ENCODE measurements at places on chromosomes 2 and 18. TPM values are rescaled to one million over a fixed set of nuclear protein-coding genes. Genes with fewer than 3 reads are reported as not detected.

SPEG gene
- 15.1 TPM for total RNA-seq

GRCh38 chr18:54267701-54268100 lies 1.6 kb upstream of the POLI start:
- H3K36me3 ChIP-seq: no peaks in the 10 kb centered on the region
- H3K27me3 ChIP-seq: no peaks in the 10 kb centered on the region
- H3K4me1 ChIP-seq: peaks cover 8% of the 10 kb centered on the region
- no peak overlapping the region for H3K27ac ChIP-seq
- no peak for DNase-seq
- H3K4me3 ChIP-seq: no peak overlapping the region

LONRF2 gene
- total RNA-seq: 8.4 TPM

HOXD10 gene
- total RNA-seq: not detected

- no peaks in the 10 kb centered on the region for H3K36me3 ChIP-seq
- no peak for DNase-seq
- H3K4me1 ChIP-seq: no peaks in the 10 kb centered on the region
- H3K27ac ChIP-seq: no peak overlapping the region
- no peak overlapping the region for H3K4me3 ChIP-seq
Measured at GRCh38 chr2:189144700-189145211, 34.8 kb downstream of the COL5A2 start.

DNA sequence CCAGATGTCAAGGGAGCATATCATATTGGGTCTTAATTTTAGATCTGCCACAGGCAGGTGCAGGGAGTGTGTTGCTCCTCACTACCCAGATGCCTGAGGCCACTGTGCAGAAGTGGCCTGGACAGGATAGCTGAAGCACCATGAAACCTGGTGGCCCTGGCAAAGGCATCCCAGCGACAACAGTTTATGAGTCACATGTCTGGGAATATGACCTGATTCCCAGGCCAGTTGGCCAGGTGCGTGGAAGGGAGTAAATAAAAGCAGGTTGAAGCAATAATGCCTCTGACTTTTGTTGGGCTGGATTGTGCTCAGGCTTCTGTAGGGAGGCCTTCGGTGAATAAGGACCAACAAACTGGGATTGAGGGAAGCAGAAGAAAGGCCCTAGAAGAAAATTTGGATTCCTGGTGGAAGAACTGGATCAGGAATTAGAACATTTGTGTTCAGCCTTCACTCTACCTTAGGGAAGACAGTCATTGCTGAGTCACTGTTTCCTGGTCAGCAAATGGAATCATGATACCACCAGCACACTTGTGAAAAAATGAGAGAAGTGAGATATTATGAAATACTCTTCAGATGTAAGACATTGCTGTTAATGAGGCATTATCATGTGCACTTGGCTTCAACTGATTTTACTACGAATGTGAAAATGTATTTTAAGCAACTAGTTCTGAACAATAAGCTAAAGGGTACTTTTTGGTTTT lies 78.4 kb upstream of the ZNF516 start:
- DNase-seq: no peak
- H3K4me3 ChIP-seq: no peak overlapping the region
- no peak overlapping the region for H3K27ac ChIP-seq
- H3K4me1 ChIP-seq: peaks cover 3% of the 10 kb centered on the region
- peaks cover 4% of the 10 kb centered on the region for H3K27me3 ChIP-seq

DNA sequence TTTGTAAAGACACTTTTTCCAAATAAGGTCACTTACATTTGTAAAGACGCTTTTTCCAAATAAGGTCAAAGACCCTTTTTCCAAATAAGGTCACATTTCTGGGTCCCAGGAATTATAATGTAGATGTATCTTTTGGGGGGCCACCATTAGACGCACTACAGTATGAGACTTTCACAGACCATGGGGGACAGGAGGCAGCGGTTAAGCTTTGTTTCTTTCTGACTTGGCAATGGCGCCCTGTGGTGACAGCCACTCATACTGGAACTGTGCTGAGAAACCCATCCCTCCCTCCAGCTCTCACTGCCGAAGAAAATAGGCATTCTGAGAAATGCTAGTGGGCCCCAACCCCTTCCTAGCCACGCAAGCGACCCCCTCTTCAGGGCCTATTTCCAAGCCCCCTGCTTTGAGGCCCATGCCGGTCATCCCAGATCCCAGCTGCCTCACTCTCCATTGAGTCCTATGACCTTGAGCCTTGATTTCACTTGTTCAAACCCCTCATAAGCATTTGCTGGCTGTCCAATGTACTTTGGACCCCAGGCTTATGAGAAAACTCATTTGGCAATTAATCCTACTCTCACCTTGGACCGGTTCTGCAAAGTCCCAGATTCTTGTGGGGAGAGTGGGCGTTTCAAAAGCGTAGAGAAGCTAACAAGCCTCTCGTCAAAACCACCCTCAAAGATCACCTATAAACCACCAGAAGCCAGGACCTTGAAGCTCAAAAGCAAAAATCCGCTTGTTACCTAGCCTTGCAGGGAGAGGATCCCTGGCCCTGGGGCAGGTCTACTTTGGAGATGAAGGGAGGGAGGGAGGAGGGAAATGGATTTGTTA lies 11.3 kb upstream of the SPATA3 start:
- H3K4me1 ChIP-seq: peaks cover 8% of the 10 kb centered on the region
- H3K27me3 ChIP-seq: peaks cover 8% of the 10 kb centered on the region
- no peak overlapping the region for H3K27ac ChIP-seq
- no peaks in the 10 kb centered on the region for H3K36me3 ChIP-seq
- DNase-seq: no peak
- no peak overlapping the region for H3K4me3 ChIP-seq

DNA sequence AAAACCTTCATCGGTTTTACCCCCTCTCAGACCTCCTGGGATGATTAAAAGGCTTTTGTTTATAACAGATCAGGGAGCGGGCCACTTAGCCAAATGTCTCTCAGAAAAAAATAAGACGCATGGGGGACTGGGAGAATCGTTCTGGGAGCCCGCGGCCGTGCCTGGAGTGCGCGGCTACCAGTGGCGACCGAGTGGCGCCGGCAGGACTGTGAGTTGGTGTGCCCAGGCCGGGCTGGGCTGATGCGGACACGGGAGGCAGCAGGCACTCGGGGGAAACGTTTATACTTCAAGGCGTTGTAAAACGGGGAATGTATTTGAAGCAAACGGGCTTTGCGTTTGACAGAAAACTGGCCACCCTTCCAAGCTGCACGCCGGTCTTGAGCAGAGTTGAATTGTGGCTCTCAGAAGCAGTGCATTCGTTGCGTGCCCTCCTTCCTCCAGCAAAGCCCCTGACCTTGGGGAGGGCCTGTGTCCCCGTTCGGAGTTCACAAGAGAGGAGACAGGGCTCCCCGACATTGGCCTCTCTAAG lies 4.7 kb upstream of the HOXD10 start:
- H3K27ac ChIP-seq: no peak overlapping the region
- peaks cover 92% of the 10 kb centered on the region for H3K27me3 ChIP-seq
- no peaks in the 10 kb centered on the region for H3K36me3 ChIP-seq

SKA1 gene
- total RNA-seq: 13.5 TPM

- H3K27me3 ChIP-seq: peaks cover 3% of the 10 kb centered on the region
- H3K4me3 ChIP-seq: no peak overlapping the region
- H3K36me3 ChIP-seq: no peaks in the 10 kb centered on the region
- no peak overlapping the region for H3K27ac ChIP-seq
- no peak for DNase-seq
Measured at GRCh38 chr2:224263571-224264043, 138.3 kb downstream of the FAM124B start.

TUBB8B gene
- total RNA-seq: 0.93 TPM

STPG4 gene
- 0.33 TPM for total RNA-seq

GRCh38 chr2:1894578-1894977 lies 150.3 kb upstream of the PXDN start:
- H3K27ac ChIP-seq: no peak overlapping the region
- H3K4me1 ChIP-seq: peaks cover 3% of the 10 kb centered on the region
- peaks cover 22% of the 10 kb centered on the region for H3K27me3 ChIP-seq
- DNase-seq: no peak
- H3K4me3 ChIP-seq: no peak overlapping the region
- H3K36me3 ChIP-seq: no peaks in the 10 kb centered on the region

C2orf80 gene
- not detected for total RNA-seq

DNA sequence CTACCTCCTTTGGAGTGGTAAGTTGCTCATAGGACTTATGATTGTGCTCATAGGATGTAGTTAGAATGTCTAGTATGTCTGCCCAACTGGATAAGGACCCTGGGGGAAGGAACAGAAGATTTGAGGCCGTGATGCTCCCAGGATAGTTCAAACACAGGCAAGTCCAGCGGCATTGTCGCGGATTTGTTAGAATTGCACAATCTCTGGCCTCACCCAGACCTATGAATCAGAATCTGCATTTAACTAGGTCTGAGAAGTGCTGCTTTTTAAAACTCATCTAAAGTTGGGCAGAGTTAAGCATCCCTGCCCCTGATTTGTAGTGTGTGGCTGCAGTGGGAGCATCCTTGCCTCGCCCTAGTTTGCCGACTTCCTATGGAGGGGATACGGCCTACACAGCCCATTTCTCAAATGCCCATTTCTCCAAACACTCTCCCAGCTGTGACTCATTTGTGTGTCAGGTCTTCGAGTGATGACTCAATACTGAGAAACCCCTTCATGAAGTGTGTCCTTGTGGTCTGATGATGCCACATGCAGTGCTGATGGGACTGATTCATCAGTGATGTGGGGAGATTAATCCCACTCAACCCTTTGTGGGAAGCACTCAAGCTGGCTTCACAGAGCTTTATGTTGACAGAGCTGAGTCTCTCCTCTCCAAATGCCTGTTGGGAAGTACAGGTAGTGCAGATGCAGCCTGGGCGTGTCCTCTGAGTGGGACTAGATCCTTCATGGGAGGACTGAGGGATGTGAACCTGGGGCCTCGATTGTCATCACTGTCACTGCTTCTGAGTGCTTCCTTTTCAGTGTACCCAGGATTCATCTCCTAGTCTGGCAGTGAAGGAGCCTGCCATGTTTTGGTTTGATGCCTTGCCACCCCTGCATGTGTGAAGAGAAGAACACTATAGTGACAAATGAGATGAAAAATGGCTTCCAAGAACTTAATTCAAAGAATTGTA lies 18.7 kb downstream of the SMIM21 start:
- H3K27me3 ChIP-seq: peaks cover 28% of the 10 kb centered on the region
- DNase-seq: no peak
- H3K27ac ChIP-seq: no peak overlapping the region
- H3K36me3 ChIP-seq: no peaks in the 10 kb centered on the region
- H3K4me1 ChIP-seq: peaks cover 2% of the 10 kb centered on the region
- H3K4me3 ChIP-seq: no peak overlapping the region

CCDC121 gene
- 5.6 TPM for total RNA-seq

CNDP2 gene
- total RNA-seq: 182 TPM

DNA sequence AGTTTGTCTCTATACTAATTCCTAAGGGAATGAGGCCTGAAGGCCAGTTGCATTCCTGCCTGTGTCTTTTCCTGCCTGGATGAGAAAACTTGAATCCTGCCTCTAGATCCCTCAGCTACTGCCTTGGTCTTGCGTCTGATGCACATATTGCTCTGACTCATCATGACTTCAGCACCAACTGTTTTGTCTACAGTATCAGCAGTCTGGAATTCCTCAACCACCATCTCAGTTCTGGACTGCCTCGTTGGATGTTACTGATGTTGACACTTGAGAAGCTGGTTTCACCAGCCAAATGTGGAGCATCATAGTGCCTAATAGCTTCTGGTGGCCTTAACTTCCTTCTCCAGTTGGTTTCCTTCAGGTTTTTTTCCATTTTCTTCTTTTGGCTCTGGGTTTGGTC lies 211.0 kb downstream of the CTNNA2 start:
- no peak overlapping the region for H3K27ac ChIP-seq
- H3K27me3 ChIP-seq: peaks cover 4% of the 10 kb centered on the region
- H3K4me1 ChIP-seq: peaks cover 4% of the 10 kb centered on the region
- no peak overlapping the region for H3K4me3 ChIP-seq
- no peaks in the 10 kb centered on the region for H3K36me3 ChIP-seq

Data from progenitor cell of endocrine pancreas (in vitro differentiated cells).